Stimulated activated CD4-positive, alpha-beta T cell treated with anti-CD3 and anti-CD28 coated beads, Interleukin-1b, Interleukin-23, amount 100 ng/mL, for 1 hour (primary cell): ENCODE measurements at places on chromosomes 4 and X.

DNA sequence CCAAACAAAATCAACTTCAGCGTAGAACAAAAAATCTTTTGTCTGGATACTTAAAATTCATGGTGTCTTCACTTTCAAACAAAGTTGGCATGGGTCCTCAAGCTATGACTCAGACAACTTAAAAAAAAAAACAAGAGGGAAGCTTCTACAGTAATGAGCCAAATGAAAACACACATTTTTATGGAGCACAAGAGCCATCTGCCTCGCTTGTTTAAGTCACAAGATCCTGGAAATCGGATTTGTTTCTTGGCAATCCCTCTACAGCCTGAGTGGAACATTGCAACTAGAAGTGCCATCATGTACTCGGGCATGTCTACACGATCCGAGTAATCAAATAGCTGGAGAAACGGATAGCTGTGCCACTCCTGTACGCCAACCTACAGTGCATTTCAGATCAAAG is 22.6 kb downstream of the LAMP2 start:
- DNase-seq = no peak

GRCh38 chr4:165662341-165662740 is 210.7 kb upstream of the TLL1 start:
- no peak for DNase-seq

DNA sequence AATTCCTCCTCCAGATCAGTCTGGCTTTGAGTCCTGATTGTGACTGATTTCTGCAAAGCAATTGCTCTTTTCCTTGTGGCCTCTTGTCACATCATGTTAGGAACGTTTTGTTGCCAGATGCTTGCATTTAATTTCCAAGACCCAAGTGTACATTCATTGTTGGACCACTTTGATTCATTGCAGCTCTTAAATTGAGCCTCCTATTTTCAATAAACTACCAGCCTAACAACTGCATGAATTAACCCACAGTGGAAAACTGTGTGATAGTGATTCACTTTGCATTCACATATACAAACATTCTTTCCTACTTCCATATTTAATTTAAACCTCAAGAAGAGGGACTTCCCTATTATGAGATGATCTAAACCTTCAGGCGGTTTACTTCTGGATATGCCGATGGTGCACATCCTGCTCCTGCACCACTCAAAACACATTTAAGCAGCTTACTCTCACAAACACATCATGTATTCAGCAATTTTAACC is 118.4 kb downstream of the AFF1 start:
- DNase-seq = no peak

DNA sequence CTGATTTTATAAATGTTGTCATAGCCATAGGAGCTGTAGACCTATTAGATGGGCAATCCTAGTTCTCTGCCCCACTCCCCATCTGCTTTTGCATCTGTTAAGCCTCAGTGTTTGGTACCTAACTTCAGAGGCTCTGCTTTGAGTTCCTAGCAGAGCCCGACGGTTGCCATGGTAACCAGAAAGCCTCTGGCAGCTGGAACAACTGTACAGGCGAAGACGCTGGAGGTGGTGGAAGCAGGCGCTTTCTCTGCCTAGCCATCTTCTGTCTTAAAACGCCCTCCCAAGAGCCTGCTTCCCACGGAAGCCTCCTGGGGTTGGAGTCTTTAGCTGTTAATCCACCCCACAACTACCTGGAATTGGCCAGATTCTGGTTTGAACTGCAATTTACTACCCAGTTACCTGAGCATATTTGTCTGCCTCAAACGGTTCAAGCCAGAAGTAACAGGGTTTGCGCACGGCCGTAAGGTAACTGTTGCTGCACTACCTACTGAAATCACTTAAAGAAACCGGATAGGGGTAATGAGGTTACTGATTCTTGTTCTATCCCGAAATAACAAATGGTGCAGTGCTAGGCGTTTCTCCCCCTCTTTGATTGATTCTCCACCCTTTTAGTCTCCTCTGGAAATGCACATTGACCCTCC is 1.0 kb upstream of the GABRG1 start:
- DNase-seq = no peak

GRCh38 chr4:105194328-105195231 is 47.9 kb downstream of the TET2 start:
- DNase-seq = no peak
